Cortex of kidney (tissue), 1 donor: ENCODE measurements at places on chromosomes 1 and 21.

DNA sequence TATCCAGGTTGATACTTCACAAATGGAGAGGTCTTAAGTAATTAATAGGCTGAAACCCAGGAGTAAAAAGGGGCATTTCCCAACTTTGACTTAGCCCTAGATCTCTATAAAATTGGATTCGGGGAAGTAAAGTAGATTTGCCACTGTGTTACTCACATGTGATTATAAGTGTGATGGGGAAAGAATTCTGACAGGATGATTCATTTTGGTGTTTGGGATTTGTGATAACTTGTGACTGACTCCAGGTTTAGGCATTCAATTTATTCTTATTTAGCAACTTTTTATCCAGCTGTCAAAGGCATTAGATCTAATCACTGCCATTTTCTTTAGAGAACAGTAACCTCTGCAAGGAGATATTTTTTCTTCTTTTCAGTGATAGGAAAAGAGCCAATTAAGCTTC lies 175.5 kb downstream of the ASTN1 start:
- DNase-seq = no peak

GRCh38 chr21:42289926-42290325 lies 25.3 kb downstream of the TFF3 start:
- no peak for DNase-seq

DNA sequence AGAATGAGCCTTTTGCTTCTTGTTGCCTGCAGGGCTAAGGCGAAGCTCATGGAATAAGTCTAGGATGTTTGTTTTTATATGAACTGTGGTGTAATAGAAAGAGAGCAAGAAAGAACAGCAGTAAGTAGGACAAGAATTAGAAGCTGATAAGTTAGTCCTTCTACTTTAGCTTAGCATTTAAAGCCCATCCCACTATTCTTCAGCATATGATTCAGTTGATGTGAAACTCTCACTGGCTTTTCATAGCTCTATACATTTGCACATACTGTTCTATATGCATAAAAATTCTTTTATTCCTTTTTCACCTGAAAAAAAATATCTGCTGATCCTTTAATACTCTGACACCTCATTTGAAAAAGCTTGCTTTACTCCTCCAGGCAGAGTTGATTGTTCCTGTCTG lies 712.0 kb downstream of the USP25 start:
- no peak for DNase-seq

GRCh38 chr1:3290915-3291314 lies 163.6 kb upstream of the ARHGEF16 start:
- no peak for DNase-seq

DNA sequence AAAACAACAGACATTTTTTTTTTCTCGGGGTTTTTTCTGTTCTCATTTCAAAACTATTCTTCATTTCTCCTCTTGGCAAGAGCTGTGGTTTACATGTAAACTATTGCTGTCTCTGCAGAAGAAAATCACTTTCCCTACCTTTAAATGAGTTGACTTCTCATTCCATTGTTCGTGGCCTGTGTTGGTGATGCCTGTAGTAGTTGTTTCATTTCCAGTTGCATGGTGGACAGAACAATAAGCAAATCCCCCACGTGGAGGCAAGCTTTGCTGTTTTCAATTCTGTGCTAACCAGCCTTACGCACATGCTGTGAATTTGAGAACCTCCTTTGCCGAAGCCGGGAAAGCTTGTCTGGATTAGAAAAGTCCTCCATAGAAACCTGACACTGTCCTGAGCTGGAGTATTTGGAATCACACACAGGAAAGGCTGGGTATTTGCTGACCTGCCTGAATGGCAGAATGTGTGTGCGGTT lies 26.2 kb upstream of the MAP3K7CL start:
- no peak for DNase-seq

DNA sequence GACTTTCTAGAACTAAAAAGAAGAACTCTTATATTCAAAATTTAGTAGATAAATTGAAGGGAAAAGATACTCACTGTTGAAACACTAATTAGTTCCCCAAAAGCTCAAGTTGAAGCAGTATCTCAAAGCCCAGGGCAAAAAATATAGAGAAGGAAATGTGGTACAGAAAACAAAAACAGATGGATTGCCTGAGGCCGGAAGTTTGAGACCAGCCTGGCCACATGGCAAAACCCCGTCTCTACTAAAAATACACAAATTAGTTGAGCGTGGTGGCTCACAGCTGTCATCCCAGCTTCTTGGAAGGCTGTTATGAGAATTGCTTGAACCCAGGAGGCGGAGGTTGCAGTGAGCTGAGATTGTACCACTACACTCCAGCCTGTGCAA lies 36.0 kb downstream of the FAM177B start:
- DNase-seq = no peak

DNA sequence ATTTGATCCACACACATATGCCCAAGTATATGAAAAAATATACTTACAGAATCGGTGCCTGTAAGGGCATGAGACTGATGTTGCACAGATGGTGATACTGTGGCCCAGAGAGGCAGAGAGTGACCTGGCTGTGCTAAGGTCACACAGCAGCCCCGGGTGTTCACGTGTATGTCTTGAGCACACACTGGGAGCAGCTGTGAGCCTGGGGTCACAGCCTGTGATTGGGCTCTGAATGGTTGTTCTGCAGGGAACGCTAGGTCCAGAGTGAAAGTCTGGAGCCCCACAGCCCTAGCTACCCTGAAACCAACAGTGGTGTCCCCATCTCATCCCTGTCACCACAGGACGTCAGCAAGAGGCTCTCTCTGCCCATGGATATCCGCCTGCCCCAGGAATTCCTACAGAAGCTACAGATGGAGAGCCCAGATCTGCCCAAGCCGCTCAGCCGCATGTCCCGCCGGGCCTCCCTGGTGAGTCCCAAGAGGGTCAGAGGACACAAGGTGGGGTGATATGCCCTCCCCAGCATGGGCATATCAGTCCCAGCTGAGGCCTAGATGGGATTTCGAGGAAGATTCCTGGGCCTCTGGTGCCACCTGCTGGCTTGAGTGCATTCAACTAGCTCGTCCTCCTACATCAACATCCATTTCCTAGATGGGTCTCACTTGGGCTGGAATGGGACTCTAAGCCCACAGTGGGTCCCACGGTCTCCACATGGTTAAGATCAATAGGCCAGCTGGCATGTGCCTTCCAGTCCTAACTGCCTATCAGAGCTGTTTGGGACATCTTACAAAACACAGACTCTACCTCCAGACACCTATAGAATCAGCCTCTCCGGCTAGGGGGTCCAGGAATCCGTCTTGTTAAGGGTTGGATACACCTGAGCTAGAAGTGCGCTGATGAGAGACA lies 19.7 kb downstream of the CDK18 start:
- no peak for DNase-seq

DNA sequence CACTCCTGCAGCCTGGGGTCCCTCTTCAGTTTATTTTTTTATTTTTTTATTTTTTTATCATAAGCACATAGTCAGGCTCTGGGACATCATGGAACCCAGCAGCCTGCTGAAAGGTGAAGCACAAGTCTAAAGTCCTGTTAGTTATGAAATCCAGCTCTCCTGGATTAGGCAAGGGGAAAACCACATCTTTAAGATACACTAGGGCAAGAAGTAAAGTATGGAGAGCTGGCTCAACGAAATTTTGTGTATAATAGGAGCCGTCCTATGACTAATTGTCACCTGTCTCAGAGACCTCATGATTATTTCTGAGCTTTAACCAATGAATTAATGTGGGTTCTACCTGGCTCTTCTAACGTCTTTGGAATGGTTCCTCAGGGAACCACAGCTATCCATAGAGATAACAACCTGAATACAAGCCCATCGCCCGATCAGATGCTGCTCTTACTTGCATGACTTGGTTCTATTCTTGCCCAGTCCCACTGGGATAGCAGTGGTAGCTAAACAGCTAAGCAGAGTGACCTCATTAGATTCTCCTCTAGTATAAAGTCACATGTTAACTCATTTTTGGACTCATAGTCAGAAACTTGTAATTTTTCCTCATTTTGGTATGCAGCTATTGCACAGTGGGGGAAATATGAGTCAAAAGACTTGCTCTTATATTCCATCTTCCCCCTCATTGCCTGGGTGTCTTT lies 122.7 kb downstream of the LMO4 start:
- no peak for DNase-seq

GRCh38 chr1:201937624-201938213 lies 8.6 kb downstream of the LMOD1 start:
- DNase-seq = no peak
